ENCODE measurements at places on chromosomes 1 and 21.

DNA sequence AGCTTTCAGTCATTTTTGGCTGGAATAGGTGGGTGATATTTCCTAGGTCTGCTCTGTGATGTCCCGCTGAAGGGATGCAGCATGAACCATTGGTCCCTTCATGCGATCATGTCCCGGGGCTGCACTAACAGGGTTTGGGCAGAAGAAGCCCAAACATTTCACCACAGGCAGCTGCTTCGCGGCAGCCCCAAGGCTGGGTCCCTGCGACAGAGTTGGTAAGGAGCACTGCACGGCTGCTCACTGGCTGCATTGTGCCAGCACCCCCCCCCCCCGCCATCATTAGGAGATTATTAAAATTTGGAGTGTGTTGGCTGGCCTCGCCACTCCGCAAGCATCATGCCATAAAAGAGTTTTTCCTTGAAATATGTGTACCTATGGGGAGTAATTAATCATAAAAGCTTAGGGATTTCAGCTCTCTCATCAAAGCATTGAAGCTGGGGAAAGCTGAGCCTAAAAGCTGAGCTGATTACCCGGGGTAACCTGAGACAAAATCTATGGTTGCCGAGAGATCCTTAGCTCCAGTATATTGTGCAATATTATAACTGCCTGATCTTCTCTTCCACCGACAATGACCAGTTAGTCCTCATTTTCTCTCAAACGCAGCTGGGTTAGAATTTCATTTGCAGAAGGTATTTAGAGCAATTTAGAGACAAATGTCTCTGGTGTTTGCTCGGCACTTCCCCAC, 62.5 kb downstream of the PEX14 start:
- no peak for DNase-seq

DNA sequence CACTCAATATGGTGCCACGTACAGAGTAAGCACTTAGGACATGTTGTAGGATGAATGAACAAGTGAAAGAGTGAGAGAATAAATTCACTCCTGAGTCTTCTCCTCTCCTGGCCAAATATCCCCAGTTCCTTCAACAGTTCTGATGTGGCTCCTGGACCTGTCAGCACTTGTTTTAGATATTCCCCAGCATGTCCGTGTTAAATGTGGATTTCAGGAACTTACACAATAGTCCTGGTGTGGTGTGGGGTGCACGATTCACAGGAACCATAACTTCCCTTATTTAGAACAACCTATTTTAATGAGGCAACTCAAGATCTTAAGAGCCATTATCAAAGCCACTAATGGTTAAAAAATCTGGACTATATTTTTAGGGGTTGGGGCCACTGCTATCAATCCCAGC, 39.0 kb upstream of the MYSM1 start:
- DNase-seq, result no peak

GRCh38 chr1:172821609-172822274, 162.8 kb downstream of the FASLG start:
- peak; percentile 57 for DNase-seq

DNA sequence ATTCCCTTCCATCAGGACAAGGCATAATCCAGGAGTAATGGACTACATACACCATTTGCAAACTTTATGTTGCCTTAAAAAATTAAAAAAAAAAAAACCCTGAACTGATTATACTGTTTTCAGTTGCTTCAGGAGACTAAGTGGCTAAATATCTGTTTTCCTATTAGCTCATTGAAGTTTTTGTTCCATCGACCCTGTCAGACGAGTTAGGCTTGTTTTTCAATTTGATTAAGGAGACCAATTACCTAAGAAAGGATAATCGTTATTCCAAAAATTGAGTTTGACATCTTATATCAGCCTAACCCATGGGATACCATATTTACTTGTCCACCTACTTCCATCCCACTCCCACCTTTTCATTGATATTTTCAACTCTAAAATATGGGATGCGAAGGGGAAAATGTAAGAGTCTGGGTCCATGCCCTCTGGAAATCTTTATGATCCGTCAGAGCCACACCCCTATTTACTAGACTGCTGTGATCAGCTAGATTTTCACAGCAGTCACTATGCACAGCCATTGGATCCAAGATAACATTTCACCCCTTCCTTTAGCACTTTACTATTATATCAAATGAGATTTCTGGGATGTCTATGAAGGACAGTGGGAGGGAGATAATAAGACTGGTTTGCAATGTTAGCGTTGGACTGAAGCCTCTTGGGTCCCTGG, 41.0 kb downstream of the IL12RB2 start:
- DNase-seq, result no peak

- DNase-seq, result peak; percentile 95
Measured at GRCh38 chr1:85584264-85584781, 3.8 kb downstream of the CCN1 start.

GRCh38 chr21:33976082-33977016, 60.7 kb upstream of the ATP5PO start:
- peak; percentile 99 for DNase-seq

GRCh38 chr1:155183775-155184221, 10.1 kb downstream of the TRIM46 start:
- no peak for DNase-seq

DNA sequence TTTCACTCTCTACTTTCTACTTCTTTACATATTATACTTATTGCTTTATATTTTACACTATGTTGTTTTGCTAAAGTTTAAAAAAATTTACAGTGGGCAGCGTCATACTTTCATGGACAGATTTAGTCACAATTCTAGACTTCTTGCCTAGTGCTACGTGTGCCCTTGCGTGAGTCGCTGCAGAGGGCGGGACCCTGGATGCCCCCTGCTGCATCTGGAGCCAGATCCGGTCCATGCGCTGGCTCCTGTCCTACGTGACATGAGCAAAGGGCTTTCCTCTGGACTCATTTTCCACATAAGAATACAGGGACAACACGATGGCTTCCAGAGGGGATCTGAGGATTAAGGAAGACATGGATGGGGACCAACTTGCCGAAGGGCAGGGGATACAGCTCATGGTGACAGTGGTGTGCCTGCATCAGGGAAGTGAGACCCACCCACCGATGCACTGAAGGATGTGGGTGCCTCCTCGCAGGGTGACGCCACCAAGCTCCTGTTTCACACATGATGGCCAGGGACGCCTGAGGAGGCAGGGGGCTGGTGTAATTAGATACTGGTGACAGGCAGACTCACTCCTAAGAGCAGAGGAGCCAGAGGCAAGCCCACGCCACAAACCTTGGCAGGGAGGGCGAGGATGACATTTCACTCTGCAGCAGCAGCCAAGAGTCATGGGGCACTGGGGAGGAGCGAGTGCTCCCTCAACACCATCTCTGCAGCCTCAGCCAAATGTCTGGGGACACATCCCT, 86.6 kb downstream of the DMRTB1 start:
- DNase-seq, result peak; percentile 54

GRCh38 chr1:1150100-1150499, 23.6 kb upstream of the TTLL10 start:
- DNase-seq, result no peak

DNA sequence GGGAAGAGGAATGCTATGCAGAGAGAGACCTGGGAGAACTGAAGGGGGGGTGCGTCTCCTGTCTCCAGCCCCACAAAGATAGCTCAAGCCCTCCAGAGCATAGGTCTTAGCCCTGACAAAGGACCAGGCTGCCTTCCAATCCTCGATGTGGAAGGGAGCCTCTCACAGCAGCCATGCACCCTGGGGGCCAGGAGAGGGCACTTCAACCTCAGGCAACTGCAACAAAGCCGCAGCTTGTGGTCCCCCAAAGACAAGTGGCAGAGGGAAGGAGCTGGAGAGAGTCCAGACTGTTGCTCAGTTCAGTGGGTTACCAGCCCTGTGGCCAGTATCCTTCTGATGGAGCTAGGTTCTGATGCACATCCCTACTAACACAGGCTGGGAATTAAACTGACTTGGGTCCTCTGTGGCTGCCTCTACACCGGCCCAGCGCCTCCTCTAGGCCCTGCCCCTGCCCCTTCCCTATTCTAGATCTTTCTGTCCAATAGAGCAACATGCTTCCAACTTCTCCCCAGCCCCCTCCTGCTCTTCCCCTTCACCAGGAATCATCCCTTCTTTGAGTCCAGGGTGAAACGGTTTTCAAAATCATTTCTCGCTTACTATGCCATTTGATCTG, 100.7 kb upstream of the SPATA6 start:
- DNase-seq, result peak; percentile 70

All from fibroblast of skin of scalp (primary cell).